ENCODE measurements at places on chromosomes 16 and 17.
A peak's percentile ranks its signal among the peaks of the same experiment; 100 is the strongest.

DNA sequence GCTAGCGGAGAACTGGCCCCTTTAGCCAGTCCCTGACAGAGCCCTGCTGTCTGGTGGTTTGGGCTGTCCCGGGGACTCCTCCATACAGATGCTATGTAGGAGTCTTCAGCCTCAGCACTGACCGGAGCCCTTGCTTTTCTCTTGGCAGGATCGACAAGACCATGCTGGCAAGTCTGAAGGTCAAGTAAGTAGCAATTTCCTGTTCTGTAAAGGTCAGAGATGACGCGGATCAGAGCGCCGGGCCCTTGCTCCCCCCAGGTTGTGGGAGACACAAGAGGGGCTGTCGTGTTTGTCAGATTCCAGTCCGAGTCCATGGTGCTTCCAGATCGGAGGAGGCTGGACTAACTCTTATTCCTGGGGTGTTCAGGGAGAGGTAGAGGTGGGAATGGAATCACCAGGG is 4.1 kb downstream of the RAP1GAP2 start:
- DNase-seq: no peak

- DNase-seq: no peak
These were observed 4.4 kb upstream of the MYO1C start for GRCh38 chr17:1496869-1497268.

- no peak for DNase-seq
These were observed 4.4 kb downstream of the SEC14L1 start for GRCh38 chr17:77145224-77145611.

GRCh38 chr17:50471009-50471905 is 2.6 kb upstream of the CHAD start:
- no peak for DNase-seq

- DNase-seq: peak; percentile 99
These were observed at the start of gene FZD2 for GRCh38 chr17:44556832-44557606. Gene FZD2 (plus strand): TSS chr17:44557484. CDS start chr17:44557689, 205 bp downstream.

DNA sequence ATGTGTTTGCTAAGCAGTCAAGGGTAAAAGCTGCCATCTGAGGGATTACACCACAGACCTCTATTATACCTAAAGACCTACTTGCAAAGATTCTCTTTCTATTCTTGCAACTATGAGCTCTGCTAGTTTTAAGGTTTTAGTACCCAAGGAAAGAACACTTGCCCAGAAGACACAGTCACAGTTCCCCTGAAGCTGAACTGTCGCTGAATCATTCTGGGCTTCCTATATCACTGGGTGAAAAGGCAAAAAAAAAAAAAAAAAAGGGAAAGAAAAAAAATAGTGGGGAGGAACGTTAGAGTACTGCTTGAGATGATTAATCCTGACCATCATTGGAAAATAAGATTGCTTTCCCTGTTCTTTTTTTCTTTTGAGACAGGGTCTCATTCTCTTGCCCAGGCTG is 37.9 kb downstream of the LYRM1 start:
- DNase-seq: no peak

- DNase-seq: no peak
These were observed 68.0 kb downstream of the SHISA6 start for GRCh38 chr17:11309033-11309432.

DNA sequence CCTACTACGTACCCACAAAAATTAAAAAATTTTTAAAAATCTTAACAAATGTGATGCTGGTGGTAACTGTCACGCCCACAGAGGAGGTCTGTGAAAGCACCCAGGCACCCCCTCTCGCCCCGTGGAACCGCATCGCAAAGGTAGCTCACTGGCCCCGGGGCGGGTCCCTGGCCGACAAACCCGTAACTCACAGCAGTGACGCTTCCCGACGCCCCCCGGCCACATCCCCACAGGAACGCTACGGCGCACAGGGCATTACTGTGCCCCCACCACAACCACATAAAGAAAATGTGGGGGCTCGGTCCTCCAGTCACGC is 366 bp downstream of the ANKS3 start:
- DNase-seq: no peak

DNA sequence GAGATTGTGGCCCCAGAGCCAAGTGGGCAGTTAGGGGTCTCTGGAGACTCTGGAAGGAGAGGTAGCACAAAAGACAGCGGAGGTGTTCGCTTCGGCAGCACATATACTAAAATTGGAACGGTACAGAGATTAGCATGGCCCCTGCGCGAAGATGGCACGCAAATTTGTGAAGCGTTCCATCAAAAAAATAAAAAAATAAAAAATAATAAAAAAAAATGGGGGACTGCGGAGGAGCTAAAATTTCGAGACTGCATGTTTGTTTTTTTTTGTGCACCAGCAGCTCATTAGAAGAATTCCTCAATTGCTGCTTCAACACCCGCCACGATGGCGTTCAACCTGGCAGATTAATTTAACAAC is 39.1 kb downstream of the IGF2BP1 start:
- no peak for DNase-seq

- no peak for DNase-seq
These were observed 3.7 kb upstream of the RAP1GAP2 start for GRCh38 chr17:2792366-2793169.

DNA sequence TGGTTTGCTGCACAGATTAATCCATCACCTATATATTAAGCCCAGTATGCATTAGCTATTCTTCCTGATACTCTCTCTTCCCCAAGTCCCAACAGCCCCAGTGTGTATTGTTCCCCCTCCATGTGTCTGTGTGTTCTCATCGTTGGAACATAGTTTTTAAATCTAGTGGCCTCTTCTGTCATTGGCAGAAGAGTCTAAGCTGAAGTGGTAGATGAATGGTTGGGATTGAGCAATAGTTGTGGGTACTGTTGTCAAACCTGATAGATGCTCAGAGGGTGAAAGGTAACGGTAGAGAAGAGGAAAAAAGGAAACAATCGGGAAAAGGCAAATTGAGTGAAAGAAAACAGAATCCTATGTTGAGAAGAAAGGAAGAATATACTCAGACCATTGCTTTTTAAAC is 29.9 kb downstream of the MAP3K3 start:
- no peak for DNase-seq

DNA sequence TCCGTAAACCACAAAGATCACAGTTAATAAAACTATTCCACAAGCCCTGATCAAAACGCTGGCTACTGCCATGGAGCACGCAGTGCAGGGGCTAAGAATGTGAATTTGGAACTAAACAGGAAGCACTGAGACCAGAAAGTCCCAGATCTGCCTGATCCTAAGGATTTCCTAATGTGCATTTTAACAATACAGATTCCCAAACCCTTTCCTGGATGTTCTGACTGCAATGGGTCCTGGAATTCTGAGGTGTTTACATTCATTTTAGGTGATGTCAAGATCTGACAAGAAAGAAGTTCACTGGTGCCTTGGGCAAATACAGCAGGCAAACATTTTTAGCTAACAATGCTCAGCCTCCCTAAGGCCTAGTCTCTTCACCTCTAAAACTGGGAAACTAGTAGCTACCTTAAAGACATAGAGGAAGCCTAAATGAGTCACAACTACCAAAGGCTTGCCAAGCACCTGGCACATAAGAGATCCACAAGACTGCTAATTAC is 10.3 kb downstream of the NSMCE1 start:
- no peak for DNase-seq

DNA sequence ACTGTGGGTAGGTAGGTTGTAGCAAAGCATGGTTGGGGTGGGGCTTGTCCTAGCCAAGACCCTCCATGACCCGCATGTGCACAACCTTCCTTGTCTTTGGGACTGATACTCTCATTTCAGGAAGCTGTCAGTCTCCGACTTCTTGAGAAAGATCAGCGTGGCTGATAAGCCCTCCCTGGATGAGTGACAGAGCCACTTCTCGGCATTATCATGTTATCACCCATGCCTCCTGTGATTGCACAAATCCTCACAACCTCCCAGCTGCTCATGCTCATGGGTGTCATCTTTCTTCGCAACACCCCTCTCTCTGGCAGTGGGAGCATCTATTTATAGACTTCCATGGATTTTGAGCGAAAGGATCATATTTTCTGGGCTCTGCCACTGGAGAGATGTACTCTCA is 314.2 kb downstream of the FOXL1 start:
- no peak for DNase-seq

DNA sequence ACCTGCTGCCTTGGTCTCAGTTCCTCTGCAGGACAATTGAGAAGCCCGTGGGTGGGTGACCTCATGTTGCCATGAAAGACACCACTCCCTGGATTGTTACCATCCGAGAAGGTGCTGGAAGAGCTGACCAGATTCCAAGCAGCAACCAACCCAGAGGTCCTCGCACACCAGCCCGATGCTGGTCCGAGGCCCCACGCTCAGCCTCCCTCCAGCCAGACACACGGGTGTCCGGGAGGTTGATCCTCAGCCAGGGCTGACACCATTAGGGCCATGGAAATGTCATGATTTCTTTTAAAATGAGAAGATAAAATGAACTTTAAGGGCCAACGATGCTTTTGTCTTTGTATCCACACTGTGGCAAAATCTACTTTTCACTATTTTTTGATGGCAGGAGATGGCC is 242.3 kb downstream of the RBFOX3 start:
- DNase-seq: no peak

- DNase-seq: no peak
These were observed 5.6 kb downstream of the RAP1GAP2 start for GRCh38 chr17:2801841-2802240.

GRCh38 chr16:1223355-1224214 is 1.5 kb downstream of the TPSG1 start:
- DNase-seq: no peak

- no peak for DNase-seq
These were observed 17.1 kb downstream of the MRTFB start for GRCh38 chr16:14088155-14088753.

GRCh38 chr17:70067134-70067533 is 7.9 kb upstream of the KCNJ16 start:
- DNase-seq: no peak

- peak; percentile 71 for DNase-seq
These were observed 5.2 kb upstream of the AATF start for GRCh38 chr17:36943250-36944191.
